M059J (cell line): ENCODE measurements at places on chromosomes 1 and 21. TPM values are rescaled to one million over a fixed set of nuclear protein-coding genes. Genes with fewer than 3 reads are reported as not detected.
A peak's percentile ranks its signal among the peaks of the same experiment; 100 is the strongest.

Gene RAP1GAP
- total RNA-seq, result 1.1 and 1.5 TPM in 2 replicates

Gene EVA1C
- 8.1 and 10.4 TPM in 2 replicates for total RNA-seq

Gene CAPN9
- total RNA-seq, result not detected in 2 replicates

Gene PLPPR5
- not detected in 2 replicates for total RNA-seq

Gene OR2G6
- not detected in 2 replicates for total RNA-seq

DNA sequence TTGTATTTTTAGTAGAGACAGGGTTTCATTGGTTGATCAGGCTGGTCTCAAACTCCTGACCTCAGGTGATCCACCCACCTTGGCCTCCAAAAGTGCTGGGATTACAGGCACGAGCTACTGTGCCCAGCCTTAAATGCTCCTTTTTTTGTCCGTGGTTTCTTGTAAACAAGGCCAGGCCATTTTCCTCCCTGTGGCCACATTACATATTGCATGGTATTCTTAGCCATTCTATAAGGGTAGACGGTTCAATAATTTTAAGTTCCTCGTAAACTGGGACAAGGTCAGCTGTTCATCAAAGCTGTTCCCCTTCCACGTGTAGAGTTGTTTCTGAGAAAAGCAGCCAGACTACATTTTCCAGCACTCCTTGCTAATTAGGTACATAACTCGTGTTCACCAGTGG is 10.3 kb upstream of the LUZP1 start:
- DNase-seq, result no peak

DNA sequence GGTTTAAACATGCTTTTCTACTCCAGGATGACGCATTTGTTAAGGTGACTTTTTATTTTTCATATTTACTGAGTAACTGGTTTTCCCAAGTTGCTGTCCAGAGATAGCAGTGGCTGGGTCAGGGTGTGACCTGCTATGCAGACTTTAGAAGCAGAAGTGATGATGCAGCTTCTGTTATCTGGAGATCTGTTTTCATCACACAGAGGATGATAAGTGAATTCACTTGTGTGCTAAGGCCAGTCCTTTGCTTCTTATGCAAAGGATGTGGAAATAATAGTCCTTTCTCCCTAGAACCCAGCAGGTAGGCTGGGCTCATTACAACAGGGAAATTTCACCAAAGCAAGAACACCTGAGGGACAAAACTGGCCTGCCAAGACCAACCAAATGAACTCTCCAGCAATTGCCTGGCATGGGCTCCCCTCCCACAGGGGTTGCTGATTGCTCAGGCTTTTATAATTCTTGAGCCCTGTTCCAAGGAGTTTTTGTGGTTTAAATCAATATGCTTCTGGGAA is 97.8 kb upstream of the LPGAT1 start:
- no peak for DNase-seq

DNA sequence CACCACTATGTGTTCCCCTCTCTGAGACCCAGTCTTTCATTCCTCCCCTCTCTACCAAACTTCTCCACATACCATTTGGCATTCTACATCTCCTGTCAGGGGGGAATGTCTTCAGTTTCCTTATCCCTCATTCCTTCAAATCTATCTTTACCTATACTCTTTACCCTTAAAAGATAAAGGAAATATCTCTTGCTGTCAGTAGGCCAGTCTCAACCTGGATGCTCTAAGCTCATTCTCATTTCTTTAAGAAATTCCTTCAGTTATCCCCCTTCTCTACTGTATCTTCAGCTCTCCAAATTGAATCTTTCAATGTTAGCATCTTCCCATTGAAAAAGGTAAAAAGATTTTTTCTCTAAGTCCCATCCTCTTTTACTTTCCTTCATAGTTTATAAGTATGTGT is 6.5 kb downstream of the RO60 start:
- no peak for DNase-seq

GRCh38 chr1:225765982-225766674 is 11.5 kb upstream of the SRP9 start:
- DNase-seq, result no peak

- DNase-seq, result no peak
These were observed 254.4 kb downstream of the FOXD2 start for GRCh38 chr1:47692196-47692595.

- DNase-seq, result no peak
These were observed 29.2 kb downstream of the CDCA8 start for GRCh38 chr1:37721565-37721964.

DNA sequence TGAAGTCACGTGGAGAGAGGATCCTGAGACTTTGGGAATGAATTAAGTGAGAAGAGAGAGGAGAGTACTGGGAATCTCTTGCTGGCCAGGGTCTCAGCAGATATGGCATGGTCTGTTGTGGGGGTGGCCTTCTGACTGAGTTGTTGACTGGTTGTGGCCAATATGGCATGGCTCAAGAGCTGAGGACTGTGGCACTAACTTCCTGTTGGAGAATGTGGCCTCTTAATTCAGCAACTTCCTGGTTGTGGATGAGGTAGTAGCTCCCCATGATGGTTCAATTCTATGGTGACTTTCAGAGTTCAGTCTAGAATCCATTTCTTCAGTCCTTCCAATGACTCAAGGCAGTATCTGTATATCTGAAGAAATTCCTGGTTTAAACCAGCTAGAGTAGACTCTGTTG is 44.7 kb upstream of the PAXBP1 start:
- DNase-seq, result no peak

DNA sequence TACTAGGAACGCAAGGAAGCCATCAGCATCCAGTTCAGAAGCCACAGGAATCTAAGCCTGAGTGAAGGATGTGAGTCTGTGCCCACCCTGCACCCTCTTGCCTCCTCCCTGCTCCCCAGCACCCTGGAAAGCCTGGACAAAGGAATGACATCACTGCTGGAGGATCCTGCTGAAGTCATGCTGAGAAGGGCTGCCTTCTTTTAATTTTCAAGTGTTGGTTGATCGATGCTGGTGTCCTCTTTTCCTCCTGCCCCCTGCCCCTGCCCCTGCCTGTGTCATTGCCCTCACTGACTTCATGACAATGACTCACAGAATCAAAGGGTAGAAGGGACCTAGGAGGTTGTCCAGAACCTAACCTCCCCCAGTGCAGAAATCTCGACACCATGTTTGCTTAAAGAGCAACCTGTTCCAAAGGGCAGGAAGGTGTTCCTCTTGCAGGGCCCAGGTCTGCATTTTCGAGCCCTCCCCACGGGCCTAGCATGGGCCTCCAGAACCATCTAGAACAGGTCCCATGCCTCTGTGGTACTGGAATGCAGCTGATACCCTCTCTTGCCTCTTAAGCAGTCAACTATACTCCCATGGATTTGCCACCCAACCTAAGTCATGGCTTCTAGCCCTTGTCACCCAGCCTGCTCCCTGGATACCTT is 9.6 kb downstream of the DHRS3 start:
- DNase-seq, result no peak

GRCh38 chr1:46605232-46605631 is 1.2 kb upstream of the MKNK1 start:
- DNase-seq, result no peak

GRCh38 chr1:218785928-218786327 is 387.8 kb upstream of the LYPLAL1 start:
- DNase-seq, result peak; percentile 15

GRCh38 chr1:26996024-26996423 is 2.5 kb downstream of the TRNP1 start:
- no peak for DNase-seq
